ENCODE measurements at places on chromosomes 16 and 17.

DNA sequence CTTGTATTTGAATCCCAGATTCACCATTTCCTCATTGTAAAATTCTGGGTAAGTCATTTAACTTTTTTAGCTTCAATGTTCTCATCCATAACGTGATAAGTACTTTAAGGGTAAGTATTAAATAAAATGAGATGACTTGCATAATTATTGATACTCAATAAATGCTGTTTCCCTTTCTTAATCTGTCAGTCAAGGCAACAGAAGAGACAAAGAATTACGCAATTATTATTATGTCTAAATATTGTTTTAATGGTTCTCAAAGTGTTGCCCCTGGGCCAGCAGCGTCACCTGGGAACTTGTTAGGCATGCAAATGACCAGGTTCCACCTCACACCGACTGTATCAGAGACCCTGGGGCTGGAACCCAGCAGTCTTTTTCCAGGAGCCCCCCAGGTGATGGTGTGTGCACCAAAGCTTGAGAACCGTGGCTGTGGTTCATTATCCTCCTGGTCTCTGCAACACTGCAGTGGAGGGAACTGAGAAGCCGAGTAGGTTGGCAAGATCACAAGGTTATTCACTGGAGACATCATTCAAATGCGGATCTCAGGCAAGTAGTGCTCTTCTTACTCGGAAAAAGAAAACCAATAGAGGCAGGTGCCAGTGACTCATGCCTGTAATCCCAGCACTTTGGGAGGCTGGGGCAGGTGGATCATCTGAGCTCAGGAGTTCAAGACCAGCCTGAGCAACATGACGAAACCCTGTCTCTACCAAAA is 43.5 kb downstream of the LYRM9 start:
- DNase-seq: no peak

- peak; percentile 66 for DNase-seq
These were observed 6.7 kb upstream of the MT4 start for GRCh38 chr16:56558024-56558747.

DNA sequence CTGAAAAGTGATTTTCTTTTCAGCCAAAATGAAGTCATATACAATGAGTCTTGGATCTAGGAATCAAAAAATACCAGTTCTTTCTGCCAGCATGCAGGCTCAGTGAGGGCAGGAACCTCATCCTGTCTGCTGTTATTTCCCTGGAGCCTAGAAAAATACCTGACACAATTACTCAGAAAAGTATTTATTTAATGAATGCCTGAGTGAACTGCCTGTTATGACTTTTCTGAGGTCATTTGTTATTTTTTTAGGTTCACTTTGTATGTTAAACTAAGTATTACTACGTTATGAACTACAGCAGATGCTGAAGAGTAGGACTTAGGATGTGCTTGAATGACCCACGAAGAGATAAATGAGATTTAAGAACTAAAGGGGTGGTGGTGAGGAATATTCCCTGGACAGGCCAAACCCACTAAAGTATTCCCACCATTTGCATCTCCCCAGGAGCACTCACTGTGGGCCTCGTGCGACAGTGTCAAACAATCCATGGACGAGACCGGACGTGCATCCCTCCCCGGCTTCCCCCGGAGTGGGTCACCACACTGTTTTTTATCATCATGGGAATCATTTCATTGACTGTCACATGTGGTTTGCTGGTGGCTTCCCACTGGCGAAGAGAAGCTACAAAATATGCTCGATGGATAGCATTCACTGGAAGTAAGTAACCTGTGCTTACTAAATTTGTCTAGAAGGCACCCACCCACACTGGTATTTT is 17.1 kb upstream of the VWA3A start:
- peak; percentile 58 for DNase-seq

DNA sequence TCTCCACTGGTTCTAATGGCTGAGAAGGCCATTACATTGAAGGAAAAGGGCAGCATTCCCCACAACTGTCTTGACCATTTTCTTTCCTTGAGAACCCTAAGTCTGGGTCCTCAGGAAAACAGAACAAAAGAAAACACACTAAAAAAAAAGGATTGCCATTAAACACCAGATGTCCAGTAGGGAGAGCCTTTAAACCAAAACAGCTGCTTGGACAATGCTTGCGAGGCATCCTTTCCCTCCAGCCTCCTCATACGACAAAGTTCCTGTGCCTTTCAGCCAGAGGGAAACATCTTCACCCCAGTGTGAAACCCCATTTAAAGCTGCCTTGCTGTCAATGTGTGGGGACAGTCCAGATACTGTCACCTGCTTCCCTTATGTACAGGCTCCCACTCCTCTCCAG is 74.3 kb downstream of the MMD start:
- no peak for DNase-seq

GRCh38 chr17:36937959-36938565 is 787 bp downstream of the LHX1 start:
- DNase-seq: peak; percentile 52

DNA sequence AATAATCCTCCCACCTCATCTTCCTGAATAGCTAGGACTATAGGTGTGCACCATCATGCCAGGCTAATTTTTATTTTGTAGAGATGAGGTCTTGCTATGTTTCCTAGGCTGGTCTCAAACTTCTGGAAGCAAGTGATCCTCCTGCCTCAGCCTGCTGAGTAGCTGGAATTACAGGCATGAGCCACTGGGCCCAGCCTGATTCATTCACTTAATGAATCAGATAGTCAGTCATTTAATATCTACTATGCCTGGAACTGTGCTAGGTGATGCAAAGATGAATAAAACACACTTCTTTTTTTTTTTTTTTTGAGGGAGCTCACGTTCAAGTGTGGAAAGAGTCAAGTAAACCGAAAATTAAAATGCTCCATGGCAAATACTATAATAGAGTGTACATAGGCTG is 39.4 kb downstream of the EFCAB13 start:
- DNase-seq: no peak

DNA sequence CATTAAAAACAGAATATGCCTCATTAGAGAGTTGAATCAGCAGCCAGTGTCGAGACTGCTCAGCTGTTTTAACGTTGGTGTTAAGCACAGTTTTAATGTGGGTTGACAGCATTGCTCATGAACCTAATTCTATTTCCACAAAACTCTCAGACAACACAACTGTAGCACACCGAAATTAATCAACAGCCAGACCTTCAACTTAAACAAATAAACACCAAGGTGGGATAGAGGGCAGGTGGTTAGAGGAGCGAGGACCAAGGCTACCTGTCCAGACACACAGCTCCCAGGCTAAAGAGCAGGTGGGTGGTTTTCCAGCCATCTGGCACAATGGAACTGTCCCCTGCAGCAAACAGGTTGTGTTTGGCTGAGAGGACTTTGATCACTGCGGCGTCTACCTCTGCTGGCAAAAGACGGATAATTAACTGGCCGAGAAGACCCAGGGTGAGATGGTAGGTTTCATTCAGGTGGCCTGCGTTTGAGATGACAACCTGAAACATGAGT is 69.6 kb upstream of the ATP2A3 start:
- no peak for DNase-seq

DNA sequence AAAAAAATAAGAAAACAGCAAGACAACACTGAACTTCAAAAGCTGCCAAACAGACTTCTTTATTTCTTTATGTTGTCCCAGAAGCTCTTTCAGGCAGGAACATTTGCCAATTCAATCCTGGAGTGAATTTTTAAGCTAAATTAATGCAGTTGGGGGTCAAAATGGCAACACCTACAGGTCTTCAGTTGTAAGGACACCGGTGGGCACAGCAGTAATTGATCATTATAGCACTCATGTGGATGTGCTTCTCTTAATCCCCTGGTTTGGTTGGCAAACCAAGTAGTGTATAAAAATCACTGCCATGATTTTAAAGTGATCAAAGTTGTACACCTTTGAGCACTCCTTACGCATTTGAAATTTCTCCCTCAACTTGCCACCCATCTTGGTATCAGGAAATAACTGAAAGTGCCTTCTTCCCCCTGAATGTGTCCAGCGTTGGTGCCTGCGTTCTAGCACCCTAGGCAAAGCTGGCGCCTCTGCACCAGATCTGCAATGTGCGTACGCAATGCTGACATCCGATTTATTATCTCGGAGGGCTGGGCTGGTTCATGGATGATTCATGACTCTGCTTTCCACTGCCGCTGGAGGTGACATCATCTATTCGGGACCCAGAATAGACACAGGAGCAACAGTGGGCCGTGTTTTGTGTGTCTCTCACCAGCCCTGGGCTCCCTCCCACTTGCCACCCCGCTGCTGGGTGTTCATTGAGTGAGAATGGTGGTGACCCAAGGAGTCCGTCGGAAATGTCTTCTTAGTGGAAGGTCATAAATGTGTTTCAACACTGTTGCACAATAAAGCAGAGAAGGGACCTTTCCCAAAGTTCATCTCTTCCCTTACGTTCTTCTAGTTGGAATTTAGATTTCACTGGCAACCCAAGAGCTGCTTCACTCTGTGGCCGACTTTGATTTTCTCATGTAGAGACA is 203.4 kb downstream of the CCDC182 start:
- DNase-seq: no peak

DNA sequence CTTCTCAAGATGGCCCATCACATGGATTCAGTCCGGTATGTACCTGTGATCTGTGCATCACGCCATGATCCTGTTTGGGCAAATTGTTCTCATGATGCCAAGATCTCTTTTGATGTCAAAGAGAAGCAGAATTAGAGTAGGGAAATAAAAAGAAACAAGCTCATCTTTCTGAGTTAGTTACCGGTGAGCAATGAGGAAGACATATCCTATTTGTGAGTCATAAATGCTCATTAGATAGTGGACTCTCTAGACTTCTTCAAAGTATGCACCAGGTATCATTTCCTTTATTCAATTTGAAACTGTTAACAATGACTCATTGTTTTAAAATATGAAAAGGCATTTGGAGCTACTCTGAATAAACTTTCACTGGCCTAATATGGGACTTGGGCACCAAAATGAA is 8.0 kb upstream of the KRTAP4-12 start:
- DNase-seq: peak; percentile 86

DNA sequence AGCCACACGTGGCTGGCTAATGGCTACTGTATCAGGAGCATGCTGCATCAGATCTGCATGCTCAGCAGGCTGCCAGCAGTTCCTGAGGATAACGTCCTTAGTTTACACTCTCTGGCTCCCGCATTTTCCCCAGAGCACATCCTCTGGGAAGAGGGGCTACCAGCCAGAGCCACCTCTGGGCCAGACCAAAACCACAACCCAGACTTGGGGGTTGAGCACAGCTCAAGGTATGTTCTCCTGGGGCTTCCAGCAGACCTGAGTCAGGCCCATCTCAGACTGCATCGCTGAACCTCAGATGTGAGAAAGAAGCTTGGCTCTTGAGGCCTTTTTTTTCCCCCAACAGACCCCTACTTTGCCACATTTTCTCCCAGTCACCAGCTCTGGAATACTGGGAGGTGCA is 23.7 kb upstream of the WSCD1 start:
- DNase-seq: no peak

DNA sequence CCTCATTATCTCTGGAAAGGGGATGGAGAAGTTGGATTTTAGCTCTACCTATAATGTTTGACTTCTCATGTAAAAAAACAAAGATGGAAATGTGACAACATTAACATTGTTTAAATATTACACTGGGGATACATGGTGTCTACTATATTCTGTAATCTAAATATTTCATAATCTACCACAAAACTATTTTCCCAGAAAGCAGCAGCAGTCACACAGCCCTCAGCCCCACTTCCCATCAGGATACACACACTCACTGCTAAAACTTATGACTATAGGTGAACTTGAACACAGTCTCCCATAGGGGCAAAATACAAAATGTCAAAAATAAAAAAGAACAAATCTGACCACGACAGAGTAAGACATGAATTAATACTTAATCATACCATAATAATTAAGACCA is 95.7 kb downstream of the KANSL1 start:
- no peak for DNase-seq

- DNase-seq: no peak
These were observed 112.0 kb upstream of the CDC42EP4 start for GRCh38 chr17:73423806-73424205.

DNA sequence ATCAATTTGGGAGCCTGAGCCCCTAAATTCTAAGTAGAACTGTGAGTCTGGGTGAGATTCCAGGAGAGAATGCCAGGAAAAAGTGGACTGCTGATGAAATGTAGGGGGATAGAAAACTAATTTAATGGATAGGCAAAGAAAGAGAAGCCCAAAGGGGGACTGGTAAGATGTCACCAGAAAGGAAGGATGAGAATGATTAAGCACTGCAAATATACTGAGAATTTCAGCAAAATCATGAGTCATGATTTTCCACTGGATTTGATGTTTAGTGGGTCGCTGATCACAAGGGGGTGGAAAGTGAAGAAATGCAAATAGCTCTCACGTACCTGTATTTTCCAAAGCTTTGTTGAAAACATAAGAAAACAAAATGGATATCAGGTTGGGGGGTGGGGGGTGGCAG is 201.8 kb downstream of the SLC39A11 start:
- DNase-seq: peak; percentile 2

- no peak for DNase-seq
These were observed 127.8 kb upstream of the CDH5 start for GRCh38 chr16:66238696-66239095.

GRCh38 chr17:81735264-81736102 is 23.4 kb downstream of the SLC25A10 start:
- DNase-seq: peak; percentile 16

- DNase-seq: no peak
These were observed 54.8 kb upstream of the ZC3H18 start for GRCh38 chr16:88515371-88515770.

- no peak for DNase-seq
These were observed 14.1 kb upstream of the NDEL1 start for GRCh38 chr17:8421571-8421970.

DNA sequence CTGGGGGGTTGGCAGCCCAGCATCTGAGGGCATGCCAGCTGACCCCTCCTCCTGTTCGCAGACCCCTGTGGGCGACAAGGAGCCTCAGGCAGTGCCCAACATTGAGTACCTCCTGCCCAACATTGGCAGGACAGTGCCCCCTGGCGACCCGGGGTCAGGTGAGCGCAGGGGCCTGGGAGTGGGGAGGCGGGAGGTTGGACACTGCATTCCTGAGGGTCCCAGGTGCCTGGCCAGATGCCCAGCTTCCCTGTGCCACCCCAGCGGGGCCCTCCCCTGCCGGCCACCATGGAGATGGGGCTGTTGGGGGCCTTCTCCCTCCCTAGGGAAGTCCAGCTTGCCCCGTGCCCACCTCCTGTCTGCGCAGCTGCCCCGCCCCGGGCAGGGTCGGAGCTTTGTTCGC is 70.1 kb downstream of the ARHGAP23 start:
- DNase-seq: no peak

- DNase-seq: no peak
These were observed 191.0 kb downstream of the IRF8 start for GRCh38 chr16:86089991-86090390.

- DNase-seq: peak; percentile 89
These were observed at the start of gene SLFN12 for GRCh38 chr17:35432176-35433074. Gene SLFN12 (minus strand): TSS chr17:35432500. CDS start chr17:35423028, 9,472 bp downstream.

GRCh38 chr16:19701091-19701490 is 16.9 kb downstream of the KNOP1 start:
- no peak for DNase-seq

Measured in kidney glomerular epithelial cell (primary cell).